ENCODE measurements at places on chromosomes 4 and X.

- no peak for DNase-seq
These were observed 90.3 kb downstream of the ATOH1 start for GRCh38 chr4:93918856-93919255.

DNA sequence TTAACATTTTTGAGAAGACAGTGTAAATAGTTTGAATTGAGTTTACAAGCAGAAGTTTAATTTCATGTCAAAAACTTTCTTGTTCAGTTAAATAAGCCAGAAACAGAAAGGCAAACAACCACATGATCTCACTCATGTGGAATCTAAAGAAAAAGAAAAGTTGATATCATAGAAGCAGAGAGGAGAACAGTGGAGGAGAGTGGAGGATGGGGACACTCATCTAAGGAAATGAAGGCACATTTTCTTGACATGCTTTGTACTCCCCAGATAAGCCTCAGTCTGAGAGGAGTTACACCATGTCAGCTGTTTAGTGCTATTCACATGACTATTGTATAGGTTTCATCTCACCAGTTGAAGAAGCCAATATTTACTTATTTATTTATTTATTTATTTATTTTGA lies 13.5 kb downstream of the SNCA start:
- DNase-seq: no peak

DNA sequence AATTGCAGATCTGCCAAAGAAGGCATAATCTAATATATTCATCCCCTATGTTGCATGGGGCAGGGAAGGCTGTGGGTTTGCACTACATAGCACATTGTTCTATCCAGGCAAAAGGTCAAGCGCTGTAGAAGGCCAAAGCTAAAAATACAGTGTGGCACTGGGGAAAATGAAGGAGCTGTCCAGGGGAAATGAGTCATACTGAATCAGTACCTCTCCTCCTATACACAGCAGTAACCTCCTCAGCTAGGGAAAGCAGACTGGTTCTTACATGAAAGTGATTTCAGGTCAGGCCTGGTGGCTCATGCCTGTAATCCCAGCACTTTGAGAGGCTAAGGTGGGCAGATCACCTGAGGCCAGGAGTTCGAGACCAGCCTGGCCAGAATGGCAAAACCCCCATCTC lies 31.0 kb upstream of the SLC25A4 start:
- no peak for DNase-seq

DNA sequence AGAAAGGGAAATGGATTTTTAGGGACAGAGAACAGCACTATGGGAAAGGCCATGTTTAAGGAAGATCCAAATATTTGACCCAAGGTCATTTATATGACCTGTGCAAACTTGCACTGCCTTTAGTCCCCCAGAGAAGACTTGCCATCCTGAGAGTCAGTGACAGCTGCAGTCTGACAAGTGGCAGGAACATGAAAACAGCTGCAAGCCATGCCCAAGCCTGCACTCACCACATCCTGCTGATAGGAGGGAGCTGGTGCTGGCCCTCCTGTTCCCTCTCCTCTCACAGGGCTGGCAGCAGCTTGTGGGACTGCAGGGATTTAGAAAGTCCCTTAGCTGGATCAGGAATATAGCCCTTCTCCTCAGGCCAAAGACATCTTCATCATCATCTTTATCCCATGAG lies 187.7 kb downstream of the RAP1GDS1 start:
- no peak for DNase-seq

DNA sequence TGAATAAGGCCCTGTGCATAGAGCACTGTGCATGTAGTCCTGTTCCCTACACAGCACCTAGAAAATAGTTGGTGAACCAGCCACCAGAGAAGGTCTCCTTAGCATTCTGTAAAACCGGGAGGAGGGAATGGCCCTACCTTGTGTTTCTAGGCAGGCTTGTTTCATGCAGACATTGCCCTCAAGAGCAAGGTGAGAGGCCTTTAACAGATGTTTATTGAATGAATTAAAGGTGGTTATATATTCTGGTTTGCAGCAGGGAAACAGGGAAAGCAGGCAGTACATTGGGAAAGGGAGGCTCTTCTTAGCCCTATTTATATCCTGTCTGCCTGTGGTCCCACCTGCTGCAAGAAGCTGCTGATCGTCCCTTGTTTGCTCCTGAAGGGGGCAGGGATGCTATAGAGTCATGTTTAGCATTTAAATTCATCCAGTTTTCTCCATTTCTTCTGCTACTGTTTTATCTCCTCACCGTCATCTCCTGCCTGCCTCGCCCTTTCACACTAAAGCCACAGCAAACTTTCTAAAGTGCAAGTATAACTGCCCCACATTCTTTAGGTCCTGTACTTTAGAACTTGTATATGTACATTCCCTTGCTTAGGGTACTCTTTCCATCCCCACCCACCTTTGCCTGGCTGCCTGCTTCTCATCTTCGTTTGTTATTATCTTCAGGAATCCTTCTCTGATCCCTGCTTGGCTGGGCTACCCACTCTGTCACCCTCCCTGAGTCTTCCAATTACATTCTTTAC lies 60.3 kb downstream of the EGF start:
- DNase-seq: no peak

GRCh38 chr4:16496501-16496900 lies 270.2 kb upstream of the TAPT1 start:
- DNase-seq: no peak

GRCh38 chr4:6134612-6135220 lies 65.6 kb downstream of the JAKMIP1 start:
- peak; percentile 4 for DNase-seq

DNA sequence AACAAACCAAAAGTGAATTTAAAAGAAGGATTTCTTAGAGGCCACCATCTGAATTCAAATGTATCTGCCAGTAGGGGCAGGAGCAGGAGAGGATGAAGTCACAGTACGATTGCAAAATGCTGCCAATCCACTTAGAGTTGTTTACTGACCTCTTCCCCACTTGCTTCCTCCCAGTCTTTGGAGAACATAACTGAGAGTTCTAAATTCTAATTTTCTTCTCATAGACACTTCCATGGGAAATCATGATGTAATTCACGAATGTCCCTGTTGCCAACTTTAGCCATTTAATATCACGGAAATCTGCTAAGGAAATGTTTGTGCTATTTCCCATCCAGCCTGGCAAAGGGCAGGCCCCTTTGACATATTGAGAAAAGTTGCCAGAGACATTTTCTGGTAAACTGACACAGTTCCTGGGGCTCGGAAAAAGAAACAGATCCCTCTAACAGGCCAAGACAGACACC lies 33.6 kb upstream of the NOCT start:
- no peak for DNase-seq

DNA sequence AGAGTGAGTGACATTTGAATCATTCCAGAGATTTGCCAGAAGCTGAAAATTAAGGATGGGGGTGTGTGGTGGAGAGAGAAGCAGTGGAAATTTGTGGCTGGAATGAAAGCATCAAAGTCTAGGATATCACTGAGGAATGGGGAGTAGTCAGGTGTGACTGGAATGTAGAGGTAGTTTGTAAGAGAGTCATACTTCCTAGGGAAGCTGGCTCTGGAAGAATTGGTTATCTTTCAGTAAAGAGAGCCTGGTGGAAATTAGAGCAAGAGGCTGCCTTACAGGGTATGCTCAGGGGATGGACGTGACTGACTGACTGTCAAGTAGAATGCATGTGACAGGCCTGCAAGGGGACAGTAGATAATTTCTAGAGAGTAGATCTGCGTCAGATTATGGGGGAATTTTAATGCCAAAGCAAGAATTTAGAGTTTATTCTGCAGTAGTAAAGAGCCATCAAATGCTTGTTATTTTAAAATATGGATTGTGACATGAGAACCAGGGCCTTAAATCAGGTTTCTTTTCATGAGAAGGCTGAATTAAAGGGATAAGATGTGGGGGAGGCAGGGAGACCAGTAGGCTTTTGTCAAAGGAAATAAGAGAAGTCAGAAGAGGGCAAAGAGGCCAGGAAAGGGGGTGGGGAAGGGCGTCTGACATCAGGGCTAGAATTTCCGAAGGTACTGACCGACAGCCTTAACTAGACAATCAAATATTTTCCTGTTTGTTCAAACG lies 109.9 kb downstream of the AFF1 start:
- no peak for DNase-seq

Measured in stimulated activated CD8-positive, alpha-beta memory T cell treated with anti-CD3 and anti-CD28 coated beads, Interleukin-2, amount 100 ng/mL, for 1 hour (primary cell).